B cell (primary cell): ENCODE measurements at places on chromosomes 7 and 10. TPM values are rescaled to one million over a fixed set of nuclear protein-coding genes. Genes with fewer than 3 reads are reported as not detected.

DNA sequence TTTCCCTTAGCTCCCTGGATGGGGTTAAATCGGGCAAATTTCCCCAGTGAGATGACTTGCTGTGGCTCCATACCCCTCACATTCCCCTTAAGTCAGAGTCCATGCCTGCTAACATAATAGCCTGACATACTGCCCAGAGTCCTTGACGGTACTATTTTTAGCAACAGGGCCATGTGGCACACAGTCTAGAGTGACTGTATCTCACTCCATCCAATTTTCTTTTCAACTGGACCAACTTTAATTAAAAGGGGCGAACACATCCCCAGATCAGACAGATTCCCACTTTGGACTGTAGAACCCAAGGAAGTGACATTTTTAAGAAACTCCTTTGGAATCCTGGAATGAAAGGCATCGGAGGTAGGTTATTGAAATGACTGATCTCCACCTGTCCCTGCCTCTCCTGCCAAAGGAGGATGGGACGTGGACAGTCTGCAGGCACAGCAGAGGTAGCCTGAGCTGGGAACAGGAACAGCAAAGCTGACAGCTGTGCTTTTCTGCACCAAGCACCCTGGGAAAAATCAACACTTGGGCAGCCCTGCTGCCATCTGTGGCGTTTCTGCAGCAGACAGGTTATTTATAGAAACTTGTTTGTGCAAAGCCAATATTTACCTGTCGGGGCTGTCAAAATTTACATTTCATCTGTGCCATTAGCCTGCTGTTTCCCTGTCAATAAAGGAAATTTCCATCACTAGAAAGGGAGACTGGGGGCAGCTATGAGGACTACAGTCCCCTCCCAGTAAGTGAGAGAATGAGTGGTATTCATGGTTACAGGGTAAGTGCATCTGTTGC is 221.5 kb upstream of the AOAH start:
- DNase-seq: no peak

GRCh38 chr7:40805361-40805760 is 670.6 kb downstream of the SUGCT start:
- no peak for DNase-seq

GRCh38 chr10:91194497-91195179 is 25.8 kb upstream of the PCGF5 start:
- DNase-seq: no peak

PRXL2A gene
- 9.4 and 11.2 TPM in 2 replicates for total RNA-seq

- DNase-seq: no peak
These were observed 683 bp upstream of the ENTPD7 start for GRCh38 chr10:99658622-99659030.
